ENCODE measurements at places on chromosomes 2 and 18. TPM values are rescaled to one million over a fixed set of nuclear protein-coding genes. Genes with fewer than 3 reads are reported as not detected.
A peak's percentile ranks its signal among the peaks of the same experiment; 100 is the strongest.

SCN9A gene
- polyA plus RNA-seq = 5.9 TPM

GNAL gene
- 0.08 TPM for polyA plus RNA-seq

DNA sequence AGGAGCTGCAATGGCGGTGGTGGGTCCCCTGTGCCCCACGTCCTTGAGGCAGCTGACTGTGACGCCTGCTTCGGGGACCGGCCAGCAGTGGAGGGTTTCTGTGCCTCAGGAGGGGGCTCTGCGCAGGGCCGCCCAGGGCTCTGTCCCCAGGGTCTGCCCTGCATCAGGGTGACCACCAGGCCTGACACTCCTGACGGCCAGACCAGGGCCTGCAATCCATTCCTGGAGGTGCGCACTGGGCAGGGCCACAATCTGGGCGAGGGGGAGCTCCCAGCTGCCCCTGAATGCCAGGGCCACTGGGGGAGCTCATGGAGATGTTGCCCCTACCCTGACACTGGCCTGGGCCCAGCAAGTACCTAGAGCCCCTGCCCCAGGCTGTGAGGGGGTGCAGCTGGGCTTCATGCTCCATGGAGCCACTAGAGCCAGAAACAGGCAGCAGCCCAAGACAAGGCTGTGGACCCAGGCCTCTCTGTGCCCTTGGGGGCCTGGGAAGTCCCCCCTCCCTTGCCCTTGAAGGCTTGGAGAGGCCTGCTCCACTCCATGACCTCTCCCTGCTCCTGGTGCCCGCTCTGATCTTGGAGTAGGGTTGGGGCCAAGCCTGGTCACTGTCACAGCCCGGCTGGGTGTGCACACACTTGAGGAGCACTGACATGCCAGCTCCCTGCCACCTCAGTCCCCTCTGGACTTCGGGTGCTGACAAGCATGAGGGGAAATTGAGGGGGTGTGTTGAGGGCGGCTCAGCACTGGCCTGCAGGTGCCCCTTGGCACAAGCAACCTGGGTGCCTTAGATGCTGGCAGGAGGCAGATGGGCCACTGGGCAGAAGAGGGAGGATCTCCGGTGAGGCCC lies 55.9 kb downstream of the LDAH start:
- H3K27me3 ChIP-seq = no peaks in the 10 kb centered on the region
- DNase-seq = no peak
- H3K36me3 ChIP-seq = peaks cover 1% of the 10 kb centered on the region

- H3K4me1 ChIP-seq = peaks cover 2% of the 10 kb centered on the region
- H3K27ac ChIP-seq = no peak overlapping the region
- DNase-seq = no peak
- no peaks in the 10 kb centered on the region for H3K27me3 ChIP-seq
Observed at GRCh38 chr2:31286230-31286629, 52.3 kb downstream of the EHD3 start.

CYTIP gene
- not detected for polyA plus RNA-seq

TUBB8B gene
- not detected for polyA plus RNA-seq

GRCh38 chr2:160140471-160140870 lies 59.6 kb downstream of the ITGB6 start:
- no peak for DNase-seq
- H3K27ac ChIP-seq = peak overlapping the region; percentile 43
- no peaks in the 10 kb centered on the region for H3K4me1 ChIP-seq

DNA sequence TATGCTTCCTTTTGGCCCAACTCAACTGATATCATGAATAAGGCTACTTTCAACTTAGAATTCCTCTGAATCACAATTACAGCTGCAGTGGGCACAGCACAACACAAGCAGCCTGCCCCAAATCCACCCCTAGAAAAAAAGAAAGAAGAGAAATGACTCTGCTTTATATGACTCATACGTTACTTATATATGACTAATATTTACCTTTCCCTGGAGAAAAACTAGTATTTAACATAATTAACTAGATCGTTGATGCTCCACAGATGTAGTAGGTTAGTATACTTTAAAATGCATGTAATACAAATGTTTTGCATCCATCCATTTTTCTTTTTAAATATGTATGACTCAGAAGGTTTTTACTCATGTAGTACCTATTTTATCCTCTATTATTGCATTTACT lies 133.3 kb upstream of the UNC80 start:
- H3K27ac ChIP-seq = peak overlapping the region; percentile 73
- no peak overlapping the region for H3K4me3 ChIP-seq
- no peaks in the 10 kb centered on the region for H3K27me3 ChIP-seq
- no peak for DNase-seq
- H3K4me1 ChIP-seq = peaks cover 4% of the 10 kb centered on the region
- no peaks in the 10 kb centered on the region for H3K36me3 ChIP-seq

GRCh38 chr18:48913775-48914174 lies 37.0 kb downstream of the SMAD7 start:
- H3K4me1 ChIP-seq = no peaks in the 10 kb centered on the region
- DNase-seq = no peak
- no peak overlapping the region for H3K4me3 ChIP-seq

DNA sequence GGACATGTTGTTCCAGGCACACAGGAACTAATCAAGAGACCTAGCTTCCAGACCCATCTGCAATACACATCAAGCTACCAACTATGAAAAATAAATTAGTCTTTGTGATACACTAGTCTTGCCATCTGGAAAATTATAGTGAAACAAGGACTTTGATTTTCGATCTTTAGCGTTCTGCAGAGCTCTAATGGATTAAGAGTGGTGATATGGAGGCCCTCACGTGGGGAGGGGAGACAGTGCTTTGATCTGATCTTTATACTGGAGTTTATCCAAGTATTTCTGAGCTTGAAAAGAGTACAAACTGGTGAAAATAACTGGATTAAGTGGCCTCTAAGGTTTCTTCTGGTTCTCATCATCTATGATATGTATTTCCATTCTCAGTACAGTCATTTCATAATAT lies 273.4 kb upstream of the CDH7 start:
- H3K36me3 ChIP-seq = no peaks in the 10 kb centered on the region
- H3K4me3 ChIP-seq = no peak overlapping the region
- DNase-seq = peak; percentile 37
- H3K4me1 ChIP-seq = no peaks in the 10 kb centered on the region
- H3K27ac ChIP-seq = peak overlapping the region; percentile 68
- no peaks in the 10 kb centered on the region for H3K27me3 ChIP-seq

- no peak overlapping the region for H3K27ac ChIP-seq
- H3K4me3 ChIP-seq = no peak overlapping the region
- no peaks in the 10 kb centered on the region for H3K36me3 ChIP-seq
- no peaks in the 10 kb centered on the region for H3K27me3 ChIP-seq
Observed at GRCh38 chr2:200267350-200267749, 39.1 kb upstream of the SPATS2L start.

DNA sequence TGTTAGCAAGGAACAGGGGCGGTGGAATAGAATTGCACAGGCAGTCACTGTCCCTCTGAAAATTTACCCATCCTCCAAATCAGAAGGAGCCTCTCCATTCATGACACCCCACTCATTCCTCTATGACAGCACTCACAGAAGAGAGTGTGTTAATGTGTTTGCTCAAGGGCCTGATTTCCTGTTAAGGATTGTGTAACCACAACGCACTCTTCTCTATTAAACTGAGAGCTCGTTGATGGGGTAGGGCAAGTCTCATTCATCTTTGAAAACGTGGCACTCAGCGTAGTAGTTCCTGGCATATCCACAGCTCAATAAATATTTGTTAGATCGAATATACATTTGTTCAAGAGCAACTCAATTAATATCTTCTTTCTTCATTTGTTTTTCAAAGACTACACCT lies 106.4 kb downstream of the VAPA start:
- H3K36me3 ChIP-seq = no peaks in the 10 kb centered on the region
- no peaks in the 10 kb centered on the region for H3K4me1 ChIP-seq
- no peak for DNase-seq
- no peak overlapping the region for H3K4me3 ChIP-seq
- no peaks in the 10 kb centered on the region for H3K27me3 ChIP-seq
- no peak overlapping the region for H3K27ac ChIP-seq

IDH1 gene
- 57.2 TPM for polyA plus RNA-seq

- H3K27ac ChIP-seq = no peak overlapping the region
- H3K4me1 ChIP-seq = no peaks in the 10 kb centered on the region
- H3K27me3 ChIP-seq = no peaks in the 10 kb centered on the region
- H3K36me3 ChIP-seq = peaks cover 53% of the 10 kb centered on the region
- no peak for DNase-seq
Observed at GRCh38 chr2:149566652-149567051, 20.9 kb downstream of the MMADHC start.

DNA sequence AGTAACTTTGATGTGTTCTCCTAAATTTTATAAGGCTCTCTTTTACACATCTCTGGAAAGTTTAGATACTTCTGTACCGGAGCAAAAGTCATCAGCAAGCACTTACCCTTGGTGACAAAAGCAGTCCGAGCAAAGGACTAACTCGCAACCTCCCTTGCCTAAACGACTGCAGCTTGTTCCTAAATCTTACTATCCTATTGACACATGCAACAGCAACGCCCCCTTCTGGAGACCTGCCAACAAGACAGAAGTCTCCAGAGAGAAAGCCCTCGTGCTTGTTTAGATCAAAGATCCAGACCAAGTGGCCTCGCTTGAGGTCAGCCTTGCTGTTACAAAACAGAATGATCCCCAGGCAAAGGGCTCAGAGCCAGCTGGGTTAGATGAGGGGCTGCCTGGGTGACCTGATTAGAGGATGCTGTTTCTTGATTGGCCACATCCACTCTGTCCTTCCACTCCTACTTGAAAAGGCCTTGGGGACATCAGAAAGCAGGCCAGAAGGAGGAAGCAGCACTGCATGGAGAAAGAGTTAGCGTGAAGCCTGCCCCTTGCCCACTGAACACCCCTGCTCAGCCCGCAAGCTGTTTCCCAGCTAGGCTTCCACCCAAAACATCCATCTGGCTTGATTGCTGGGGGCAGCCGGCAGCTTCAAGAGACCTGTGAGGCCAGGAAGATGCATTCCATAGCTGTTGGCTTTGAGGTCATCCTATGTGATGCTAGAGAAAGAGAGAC lies 94.3 kb downstream of the HNRNPLL start:
- H3K27me3 ChIP-seq = no peaks in the 10 kb centered on the region
- H3K4me1 ChIP-seq = peaks cover 17% of the 10 kb centered on the region
- H3K36me3 ChIP-seq = no peaks in the 10 kb centered on the region
- H3K27ac ChIP-seq = peak overlapping the region; percentile 66
- no peak overlapping the region for H3K4me3 ChIP-seq

ZSWIM2 gene
- polyA plus RNA-seq = 0.05 TPM

KLHL14 gene
- not detected for polyA plus RNA-seq

DSG1 gene
- polyA plus RNA-seq = not detected

DNA sequence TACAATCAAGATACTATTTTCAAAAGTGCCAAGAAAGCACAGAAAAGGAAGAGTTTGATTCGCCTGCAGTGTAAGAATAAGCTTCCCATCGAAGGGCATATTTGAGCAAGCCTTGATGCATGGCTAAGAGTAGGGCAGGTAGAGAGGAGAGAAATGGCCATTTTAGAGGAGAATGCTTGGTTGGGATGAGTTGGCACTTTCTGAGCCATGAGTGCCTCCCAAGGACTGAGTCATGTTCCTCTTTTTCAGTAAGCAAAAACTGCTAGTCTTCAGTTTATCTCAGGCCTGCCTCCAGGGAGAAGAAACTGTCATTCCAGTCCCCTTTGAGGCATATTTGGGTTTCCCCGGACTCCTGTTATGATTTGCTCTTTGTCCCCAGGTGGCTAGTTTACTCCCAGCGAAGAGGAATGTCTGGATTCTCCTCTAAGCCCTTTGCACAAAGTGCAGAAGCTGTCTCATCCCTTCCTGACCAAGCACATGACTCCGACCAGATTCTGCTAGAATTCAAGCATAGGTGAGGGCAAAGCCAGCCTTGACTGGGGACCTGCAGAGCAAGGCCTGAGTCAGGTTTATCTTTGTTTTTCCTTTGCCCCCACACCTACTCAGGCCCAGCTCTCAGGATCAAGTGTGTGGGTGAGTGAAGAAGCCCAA lies 115.2 kb downstream of the TTC32 start:
- H3K4me1 ChIP-seq = no peaks in the 10 kb centered on the region
- DNase-seq = no peak
- no peak overlapping the region for H3K27ac ChIP-seq
- H3K36me3 ChIP-seq = no peaks in the 10 kb centered on the region
- peaks cover 11% of the 10 kb centered on the region for H3K27me3 ChIP-seq
- no peak overlapping the region for H3K4me3 ChIP-seq

GRCh38 chr2:46850742-46851141 lies 64.9 kb downstream of the MCFD2 start:
- 0 out of 2 replicates have a peak overlapping the region, but pooled peaks have one; percentile 2 for H3K4me3 ChIP-seq
- H3K4me1 ChIP-seq = peaks cover 56% of the 10 kb centered on the region
- H3K27me3 ChIP-seq = no peaks in the 10 kb centered on the region
- no peak for DNase-seq

AOX1 gene
- polyA plus RNA-seq = 4.6 TPM

- H3K36me3 ChIP-seq = peaks cover 21% of the 10 kb centered on the region
- no peak for DNase-seq
- no peak overlapping the region for H3K4me3 ChIP-seq
- H3K27me3 ChIP-seq = no peaks in the 10 kb centered on the region
- no peak overlapping the region for H3K27ac ChIP-seq
- H3K4me1 ChIP-seq = no peaks in the 10 kb centered on the region
Observed at GRCh38 chr2:30522421-30522820, 75.4 kb downstream of the LCLAT1 start.

USP40 gene
- 36.8 TPM for polyA plus RNA-seq

REG1B gene
- polyA plus RNA-seq = not detected

DSG2 gene
- not detected for polyA plus RNA-seq

DNA sequence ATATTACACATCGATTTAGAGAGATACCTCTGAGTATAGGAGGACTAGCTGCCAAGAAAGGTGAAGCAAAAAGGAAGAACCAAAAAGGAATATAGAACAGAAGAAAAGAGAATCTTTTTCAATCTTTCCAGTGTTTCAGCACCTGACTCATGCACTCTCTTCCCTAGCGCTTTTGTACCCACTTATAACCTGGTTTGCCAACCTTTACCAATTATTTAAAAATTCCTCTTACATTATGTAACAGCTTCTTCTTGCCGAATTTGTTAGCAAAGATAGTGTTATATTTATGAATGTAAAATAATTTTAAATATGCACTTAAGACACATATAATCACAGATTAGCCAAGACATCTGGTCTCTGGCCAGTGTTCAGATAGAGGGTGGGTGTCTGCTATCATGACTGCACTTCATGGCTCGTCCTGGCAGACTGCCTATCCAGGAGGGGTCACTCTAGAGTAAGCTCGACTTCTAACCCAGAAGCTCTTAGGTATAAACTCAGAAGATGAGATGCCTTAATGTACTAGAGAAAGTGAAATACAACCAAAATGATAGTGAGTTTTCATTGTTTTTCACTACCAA lies 122.9 kb downstream of the ATAD2B start:
- H3K36me3 ChIP-seq = peaks cover 18% of the 10 kb centered on the region
- no peak overlapping the region for H3K4me3 ChIP-seq
- peak; percentile 34 for DNase-seq
- H3K27me3 ChIP-seq = no peaks in the 10 kb centered on the region

GRCh38 chr2:5725794-5726463 lies 33.7 kb downstream of the SOX11 start:
- H3K27me3 ChIP-seq = no peaks in the 10 kb centered on the region
- no peak overlapping the region for H3K4me3 ChIP-seq
- no peaks in the 10 kb centered on the region for H3K36me3 ChIP-seq
- H3K4me1 ChIP-seq = peaks cover 3% of the 10 kb centered on the region
- DNase-seq = no peak
